RCC 7860 (cell line): ENCODE measurements at places on chromosomes 12 and 14.
A peak's percentile ranks its signal among the peaks of the same experiment; 100 is the strongest.

GRCh38 chr14:33510063-33510481 lies 440.8 kb downstream of the EGLN3 start:
- DNase-seq, result no peak

- DNase-seq, result no peak
These were observed 52.0 kb upstream of the CCDC63 start for GRCh38 chr12:110794623-110795280.

DNA sequence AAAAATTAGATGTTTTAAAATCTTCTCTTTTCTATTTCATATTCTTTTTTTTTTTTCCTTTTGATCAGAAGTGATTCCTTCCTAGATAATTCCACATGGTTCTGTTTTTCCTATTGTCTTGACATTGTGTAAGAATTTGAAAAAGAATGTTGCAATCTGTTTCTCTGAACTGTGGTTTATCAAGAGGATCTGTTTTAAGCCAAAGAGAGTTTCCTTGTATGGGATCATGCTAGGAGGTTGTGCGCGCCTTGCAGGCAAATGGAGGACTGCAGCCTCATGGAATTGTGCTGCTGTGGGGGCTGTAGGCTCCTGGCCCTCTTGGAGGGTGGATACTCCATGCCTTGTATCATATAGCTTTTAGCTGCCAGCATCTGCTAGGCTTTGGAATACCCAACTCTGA lies 43.3 kb upstream of the MBIP start:
- DNase-seq, result no peak

DNA sequence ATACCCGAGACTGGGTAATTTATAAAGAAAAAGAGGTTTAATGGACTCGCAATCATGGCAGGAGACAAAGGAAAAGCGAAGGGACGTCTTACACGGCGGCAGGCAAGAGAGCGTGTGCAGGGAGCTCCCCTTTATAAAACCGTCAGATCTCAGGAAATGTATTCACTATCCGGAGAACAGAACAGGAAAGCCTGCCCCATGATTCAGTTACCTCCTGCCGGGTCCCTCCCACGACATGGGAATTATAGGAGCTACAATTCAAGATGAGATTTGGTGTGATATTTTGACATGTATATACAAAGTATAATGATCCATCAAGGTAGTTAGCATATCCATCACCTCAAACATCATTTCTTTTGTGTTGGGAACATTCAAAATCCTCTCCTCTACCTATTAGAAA lies 2.3 kb upstream of the CDCA4 start:
- peak; percentile 38 for DNase-seq

GRCh38 chr12:52258335-52258901 lies 16.0 kb upstream of the KRT86 start:
- no peak for DNase-seq

DNA sequence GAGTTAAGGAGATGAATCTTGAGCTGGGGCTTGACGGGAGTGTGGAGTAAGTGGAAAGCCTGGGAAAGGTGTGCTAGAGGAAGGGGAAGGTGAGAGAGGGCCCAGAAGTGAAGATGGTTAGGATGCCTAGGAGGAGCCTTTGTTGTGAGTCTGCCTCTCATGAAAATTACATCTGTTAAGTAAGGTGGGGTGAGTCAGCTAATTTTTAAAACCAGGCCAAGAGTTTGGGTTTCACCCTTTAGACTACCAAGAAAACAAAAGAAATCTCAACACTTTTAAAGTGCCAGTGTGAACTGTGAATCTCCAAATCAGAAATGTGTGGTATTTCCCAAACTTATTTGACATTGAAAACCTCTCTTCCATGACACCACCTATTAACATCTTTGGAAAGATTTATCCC lies 185.2 kb downstream of the CRADD start:
- no peak for DNase-seq

- DNase-seq, result no peak
These were observed 6.0 kb downstream of the ALKBH2 start for GRCh38 chr12:109087250-109087649.

DNA sequence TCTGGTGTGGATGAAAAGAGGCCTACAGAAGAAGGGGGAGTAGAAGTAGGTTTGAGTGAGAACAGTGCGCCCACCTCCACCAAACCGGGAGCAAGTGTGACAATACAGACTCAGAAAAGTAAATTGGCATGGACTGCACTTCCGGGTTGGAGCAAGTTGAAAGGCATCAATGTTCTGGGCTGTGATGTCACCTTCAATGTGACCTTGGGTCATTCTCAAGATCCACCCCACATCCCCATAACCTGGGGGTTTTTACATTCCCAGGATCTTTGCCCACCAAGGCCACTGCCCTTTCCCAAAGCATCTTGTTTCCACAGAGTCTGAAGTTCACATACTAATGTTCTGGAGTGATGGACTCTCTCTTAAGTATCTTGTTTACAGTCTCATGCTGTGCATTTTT lies 5.3 kb upstream of the GZMB start:
- no peak for DNase-seq

DNA sequence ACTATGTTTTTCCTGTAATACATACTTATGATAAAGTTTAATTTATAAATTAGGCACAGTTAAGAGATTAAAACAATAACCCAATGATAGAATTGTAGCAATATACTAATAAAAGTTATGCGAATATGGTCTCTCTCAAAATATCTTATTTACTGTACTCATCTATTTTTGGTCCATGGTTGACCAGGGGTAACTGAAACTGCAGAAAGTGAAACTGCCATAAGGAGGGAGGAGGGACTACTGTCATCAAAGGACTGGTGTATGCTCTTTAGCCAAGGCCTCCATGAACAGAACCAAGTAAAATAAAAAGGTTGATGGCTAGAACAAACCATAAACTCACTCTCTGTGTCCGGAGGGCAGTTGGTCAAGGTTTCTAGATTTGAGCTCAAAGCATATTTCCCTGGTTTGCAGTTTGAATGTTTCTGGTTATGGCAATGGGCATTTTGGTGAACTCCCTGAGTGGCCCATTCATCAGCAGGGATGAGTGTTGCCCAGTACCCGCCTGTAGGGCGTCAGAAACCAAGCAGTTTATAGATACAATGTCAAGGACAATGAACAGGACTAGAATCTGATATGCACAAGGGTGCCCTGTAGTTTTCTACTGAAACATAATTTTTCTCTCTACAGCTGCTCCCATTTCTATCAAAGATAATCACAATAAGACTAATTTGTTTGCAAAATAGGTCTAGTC lies 19.8 kb downstream of the LEMD3 start:
- DNase-seq, result no peak

DNA sequence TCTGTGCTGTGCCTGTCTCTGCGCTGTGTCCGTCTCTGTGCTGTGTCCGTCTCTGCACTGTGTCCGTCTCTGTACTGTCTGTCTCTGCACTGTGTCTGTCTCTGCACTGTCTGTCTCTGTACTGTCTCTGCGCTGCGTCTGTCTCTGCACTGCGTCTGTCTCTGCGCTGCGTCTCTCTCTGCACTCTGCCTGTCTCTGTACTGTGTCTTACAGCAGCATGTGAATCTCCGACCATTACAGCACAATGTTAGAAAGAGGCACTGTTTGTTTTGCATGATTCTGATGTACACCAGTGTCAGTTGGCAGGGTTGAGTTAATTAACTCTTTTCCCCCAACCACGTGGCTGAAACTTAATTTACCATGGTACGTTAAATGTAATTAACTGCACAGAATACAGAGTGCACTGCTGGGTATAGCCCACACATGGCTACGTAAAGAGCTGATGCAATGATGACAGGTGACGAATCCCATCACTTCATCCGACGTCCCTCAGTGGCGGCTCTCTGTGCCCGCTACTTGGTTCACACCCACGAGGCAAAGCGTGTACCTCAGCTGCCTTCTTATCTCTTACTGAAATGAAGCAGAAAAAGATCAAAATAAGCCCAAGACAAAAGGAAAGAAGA lies 127.7 kb upstream of the SFSWAP start:
- no peak for DNase-seq

DNA sequence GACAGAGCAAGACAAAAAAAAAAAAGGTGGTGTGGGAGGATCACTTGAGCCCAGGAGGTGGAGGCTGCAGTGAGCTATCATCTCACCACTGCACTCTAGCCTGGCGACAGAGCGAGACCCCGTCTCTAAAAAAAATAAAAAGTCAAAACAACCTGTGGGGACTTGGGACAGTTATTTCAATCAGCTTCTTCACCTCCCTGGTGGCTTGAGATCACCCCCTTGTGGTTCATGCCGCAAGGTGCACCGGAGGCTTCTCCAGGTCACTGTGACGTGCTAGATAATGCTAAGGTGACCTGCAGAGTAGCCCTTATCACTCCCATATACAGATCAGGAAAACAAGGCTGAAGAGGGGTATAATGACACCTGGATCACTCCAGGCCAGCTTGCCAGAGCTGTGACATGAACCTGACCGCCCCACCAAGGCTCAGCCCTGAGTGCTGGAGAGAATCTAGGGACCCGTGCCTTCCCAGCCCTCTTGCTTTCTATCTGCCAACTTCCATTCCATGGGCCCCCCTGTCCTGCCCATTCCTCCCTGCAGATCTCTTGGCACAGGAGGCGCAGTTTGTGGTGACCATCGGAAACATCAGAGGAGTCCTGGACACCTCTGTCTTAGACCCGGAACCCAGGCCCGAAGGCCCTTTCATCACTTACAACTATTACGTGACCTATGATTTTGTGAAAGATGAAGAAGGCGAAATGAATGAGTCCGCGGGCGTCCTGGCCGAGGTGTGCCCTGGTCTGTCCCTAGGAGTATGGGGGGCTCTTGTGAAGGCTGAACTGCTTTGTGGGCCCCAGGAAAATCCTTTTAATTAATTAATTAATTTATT lies 8.1 kb downstream of the LRRC43 start:
- DNase-seq, result peak; percentile 28

GRCh38 chr12:63132201-63132600 lies 18.8 kb downstream of the AVPR1A start:
- no peak for DNase-seq

- no peak for DNase-seq
These were observed 48.5 kb downstream of the CHST11 start for GRCh38 chr12:104505095-104505818.

- no peak for DNase-seq
These were observed 74.8 kb upstream of the FOXN3 start for GRCh38 chr14:89491711-89492381.

DNA sequence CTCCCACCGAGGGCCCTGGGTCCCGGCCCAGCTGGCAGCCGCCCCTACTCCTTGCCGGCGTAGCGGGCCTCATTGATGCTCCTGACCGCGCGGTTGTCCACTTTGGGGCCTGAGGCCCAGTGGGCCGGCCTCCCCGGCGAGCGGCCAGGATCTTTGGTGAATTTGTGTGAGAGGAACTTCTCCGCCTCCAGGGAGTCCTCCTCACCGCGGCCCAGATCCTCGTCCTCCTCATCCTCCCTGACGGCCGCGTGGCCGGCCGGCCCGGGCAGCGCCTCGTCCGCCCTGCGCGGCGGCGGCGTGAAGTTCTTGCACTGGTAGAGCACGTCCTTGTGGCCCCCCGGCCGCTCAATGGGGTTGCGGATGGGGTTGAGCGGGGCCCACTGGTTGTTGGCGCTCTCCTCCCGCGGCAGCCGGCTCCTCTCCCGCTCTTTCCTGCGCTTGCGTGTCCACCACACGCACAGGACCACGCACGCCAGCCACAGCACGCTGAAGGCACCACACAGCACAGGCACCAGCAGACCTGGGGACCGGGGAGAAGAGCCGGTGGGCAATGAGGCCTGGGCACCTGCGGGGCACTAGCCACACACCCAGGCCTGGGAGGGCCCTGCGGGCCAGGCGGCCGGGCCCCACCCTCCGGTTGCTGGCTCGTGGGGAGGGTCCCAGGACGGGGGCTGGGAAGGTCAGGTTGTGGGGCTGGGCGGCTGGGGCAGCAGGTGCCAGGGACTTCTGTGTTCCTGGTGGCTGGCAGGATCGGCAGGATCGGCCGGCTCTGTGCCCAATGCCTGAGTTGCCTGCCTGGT lies 25.7 kb downstream of the JAG2 start:
- no peak for DNase-seq

- DNase-seq, result no peak
These were observed 145.0 kb downstream of the CAND1 start for GRCh38 chr12:67414011-67414715.

- DNase-seq, result no peak
These were observed 66.9 kb upstream of the TBX3 start for GRCh38 chr12:114750917-114751316.

- DNase-seq, result no peak
These were observed at the start of gene INHBC for GRCh38 chr12:57434517-57435223. INHBC (plus strand) TSS chr12:57434784; CDS start chr12:57434887, 103 bp downstream.

- no peak for DNase-seq
These were observed 218.2 kb upstream of the PRICKLE1 start for GRCh38 chr12:42807766-42808165.

GRCh38 chr12:57993030-57993429 lies 51.7 kb downstream of the ATP23 start:
- DNase-seq, result no peak

GRCh38 chr14:73462815-73463214 lies 4.5 kb upstream of the NUMB start:
- DNase-seq, result no peak

DNA sequence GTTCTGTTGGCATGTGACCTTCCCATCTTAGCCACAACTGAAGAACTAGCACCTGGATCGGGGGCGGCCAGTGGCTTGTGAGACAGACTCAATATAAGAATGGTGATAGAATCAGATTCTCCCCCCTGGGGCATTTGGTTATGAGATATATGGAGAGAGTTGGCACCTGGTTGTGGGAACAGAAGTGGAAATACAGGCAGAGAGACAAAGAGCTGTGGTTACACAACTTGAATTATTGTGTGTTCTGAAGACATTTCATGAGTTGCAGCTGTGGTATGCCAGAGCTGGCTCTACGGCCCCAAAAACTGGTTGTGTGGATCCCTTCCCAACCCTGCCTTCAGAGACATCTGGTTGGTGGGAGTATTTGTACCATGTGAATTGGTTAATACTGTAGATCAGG lies 2.9 kb upstream of the MSRB3 start:
- no peak for DNase-seq

DNA sequence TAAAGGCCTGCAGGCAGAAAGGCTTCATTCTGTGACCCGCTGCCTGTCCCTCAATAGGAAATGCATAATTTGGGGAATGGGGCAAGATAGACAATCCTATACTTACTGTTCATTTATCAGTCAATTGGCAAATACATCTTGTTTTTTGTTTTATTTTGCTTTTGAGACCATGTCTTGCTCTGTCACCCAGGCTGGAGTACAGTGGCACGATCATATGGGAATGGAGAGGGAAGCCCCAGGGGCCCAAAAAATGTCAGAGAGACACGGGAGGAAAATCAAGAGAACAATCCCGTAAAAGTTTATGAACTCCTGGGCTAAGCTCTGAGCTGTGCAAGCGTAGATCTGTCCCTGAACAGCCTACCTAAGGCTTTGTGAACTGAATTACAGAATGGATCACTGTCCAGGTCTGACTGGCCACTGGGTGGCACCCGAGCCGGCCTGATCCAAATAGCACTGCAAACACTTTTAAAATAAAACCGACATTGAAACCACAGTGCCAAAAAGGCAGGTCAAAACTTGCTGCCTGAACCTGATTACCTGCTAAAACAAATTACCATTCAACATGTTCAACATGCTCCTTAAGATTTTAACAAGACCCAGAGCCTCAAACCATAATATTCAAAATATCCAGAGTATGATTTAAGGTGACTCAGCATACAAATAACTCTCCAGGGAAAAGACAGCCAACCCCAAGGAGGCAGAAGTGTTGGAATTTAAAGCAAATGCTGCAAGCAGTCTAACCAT lies 11.8 kb downstream of the COPS7A start:
- DNase-seq, result peak; percentile 27

- DNase-seq, result no peak
These were observed 14.1 kb upstream of the YBX3 start for GRCh38 chr12:10737249-10737648.

GRCh38 chr14:32006263-32007110 lies 70.6 kb upstream of the ARHGAP5 start:
- peak; percentile 87 for DNase-seq

GRCh38 chr14:50335389-50335788 lies 23.3 kb downstream of the DMAC2L start:
- DNase-seq, result no peak

- no peak for DNase-seq
These were observed at the start of gene NXPH4 for GRCh38 chr12:57216014-57216911. NXPH4 (plus strand) TSS chr12:57216794; CDS start chr12:57216970, 176 bp downstream.
